ENCODE measurements at places on chromosomes 1 and 21.

DNA sequence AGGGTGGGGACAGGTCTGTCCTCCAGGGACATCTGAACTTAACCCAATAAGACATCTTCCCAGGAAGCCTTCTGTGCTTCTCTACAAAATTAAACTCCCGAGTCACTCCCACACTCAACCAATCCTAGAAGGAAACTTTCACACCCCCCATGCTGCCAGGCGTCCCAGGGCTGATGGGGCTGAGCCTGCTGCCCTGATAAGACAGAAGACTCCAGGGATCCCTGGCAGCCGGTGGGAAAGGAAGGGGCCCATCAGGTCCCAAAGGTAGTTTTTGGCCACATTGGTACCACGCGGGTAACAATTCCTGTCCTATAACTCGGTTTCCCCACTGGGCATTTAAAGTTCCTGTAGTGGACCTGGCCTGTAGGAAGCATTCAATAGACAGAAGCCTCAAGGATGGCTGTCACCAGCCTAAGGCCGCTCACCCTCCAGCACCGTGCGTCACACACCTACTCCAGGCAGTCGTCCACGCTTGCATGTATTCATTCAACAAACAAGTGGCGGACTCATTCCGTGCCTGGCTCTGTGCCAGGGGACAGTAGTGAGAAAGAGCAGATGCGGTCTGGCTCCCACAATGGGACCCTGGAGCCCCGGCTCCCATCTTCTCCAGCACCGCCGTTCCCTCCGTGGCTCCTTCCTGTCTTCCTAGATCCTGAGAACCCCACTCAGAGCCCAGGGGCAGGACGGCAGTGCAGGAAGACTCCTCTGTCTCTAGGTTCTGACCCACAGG is 465.2 kb downstream of the NPHP4 start:
- no peak for DNase-seq

DNA sequence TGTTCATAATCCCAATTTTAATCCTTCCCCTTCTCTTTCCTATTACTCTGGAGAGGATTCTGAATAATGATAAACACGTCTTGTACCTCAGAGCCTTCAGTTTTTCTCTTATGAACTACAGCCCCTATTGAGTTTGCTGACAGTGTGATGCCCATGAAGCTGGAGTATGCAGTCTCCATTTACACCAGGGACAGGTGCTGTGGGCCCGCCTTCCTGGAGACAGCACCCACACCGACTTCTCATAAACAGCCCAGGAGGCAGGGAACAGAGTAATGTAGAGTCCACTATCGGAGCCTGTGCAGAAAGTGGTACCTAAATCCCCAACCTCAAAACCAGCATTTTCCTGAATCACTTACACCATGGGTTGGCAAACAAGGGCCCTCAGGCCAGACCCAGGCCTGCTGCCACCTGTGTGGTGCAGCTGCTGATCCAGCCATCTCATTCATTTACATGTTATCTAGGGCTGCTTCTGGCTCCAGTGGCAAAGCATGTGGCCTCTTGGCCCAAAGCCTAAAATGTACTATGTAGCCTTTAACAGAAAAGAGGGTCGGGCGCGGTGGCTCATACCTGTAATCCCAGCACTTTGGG is 95.1 kb upstream of the KRTAP19-8 start:
- no peak for DNase-seq

DNA sequence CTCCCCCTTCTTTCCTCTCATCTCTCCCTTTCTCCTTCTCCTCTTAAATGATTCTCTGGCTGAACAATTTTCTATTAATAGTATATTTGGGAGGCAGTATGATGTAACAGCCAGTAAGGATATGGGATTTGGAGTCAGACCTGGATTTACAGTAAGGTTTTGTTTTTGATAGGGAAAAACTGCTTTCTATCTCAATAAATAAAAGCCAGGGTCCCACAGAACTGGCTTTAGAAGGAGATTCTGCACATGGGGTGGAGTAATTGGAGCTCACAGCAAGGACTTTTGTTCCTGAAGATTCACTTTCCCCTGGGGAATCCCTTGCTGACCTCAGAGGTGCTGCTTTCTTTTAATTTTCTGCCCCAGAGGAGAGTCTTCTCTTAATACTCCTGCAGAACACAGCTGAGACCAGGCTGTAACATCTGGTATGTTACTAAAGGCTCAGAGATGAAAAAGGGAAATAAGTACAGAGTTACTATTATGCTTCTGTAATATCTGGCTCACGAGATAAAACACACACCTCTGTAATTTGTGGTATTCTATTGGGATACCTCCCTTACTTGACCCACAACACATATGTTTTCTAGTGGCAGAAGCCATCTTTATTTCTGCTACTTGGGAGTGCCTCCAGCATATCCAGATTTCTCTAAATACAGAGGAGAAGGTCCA is 13.4 kb downstream of the EPB41 start:
- DNase-seq, result no peak

DNA sequence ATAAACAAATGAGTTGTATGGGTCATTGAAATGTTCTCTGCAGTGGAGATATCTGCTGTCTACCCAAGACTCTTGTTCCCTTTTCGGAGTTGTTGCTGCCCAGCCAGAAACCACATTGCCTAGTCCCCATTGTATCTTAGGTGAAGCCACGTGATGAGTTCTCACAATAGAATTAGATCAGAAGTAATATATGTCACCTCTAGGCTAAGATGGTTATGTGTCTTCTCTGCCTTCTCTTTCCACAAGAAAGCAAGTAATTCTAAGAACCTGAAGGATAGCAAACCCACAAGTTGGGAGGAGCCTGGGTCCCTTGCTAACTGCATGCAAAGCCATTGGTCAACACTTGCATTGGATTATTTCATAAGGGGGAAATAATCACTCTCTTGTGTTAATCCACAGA is 76.6 kb downstream of the ADCY10 start:
- DNase-seq, result no peak

DNA sequence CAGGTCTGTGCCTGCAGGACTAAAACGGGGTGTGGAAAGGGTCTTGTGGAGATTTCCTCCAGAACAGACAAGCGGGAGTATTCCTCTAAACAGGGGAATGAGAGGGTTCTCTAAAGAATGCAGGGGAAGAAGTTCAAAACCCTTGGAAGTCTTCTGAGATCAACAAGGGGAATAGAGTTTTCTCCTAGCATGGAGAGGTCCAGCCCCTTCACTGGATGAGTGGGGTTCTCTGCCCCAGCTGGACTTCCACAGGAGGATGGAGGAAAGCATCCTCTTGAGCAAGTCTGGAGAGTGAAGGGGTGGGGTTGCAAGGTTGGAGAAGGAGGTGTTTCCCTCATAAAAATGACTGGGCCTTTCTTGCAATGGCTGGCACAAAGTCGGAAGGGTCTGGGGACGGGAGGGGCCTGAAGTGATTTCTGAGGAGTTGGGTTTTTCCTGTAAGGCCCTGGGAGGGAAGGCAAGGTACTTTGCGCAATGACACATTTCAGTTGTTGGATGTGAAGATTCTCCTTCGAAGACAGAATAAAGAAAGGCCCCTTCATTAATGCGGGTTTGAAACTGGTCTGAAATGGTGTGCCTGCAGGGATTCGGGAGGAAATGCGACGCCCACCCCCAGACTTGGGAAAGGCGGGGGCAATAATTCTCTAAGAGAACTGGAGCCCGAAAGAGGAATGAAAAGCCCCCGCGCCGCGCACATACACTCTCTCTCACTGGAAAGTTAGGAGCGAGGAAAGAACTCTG is 884 bp downstream of the SPATA6 start:
- DNase-seq, result no peak

DNA sequence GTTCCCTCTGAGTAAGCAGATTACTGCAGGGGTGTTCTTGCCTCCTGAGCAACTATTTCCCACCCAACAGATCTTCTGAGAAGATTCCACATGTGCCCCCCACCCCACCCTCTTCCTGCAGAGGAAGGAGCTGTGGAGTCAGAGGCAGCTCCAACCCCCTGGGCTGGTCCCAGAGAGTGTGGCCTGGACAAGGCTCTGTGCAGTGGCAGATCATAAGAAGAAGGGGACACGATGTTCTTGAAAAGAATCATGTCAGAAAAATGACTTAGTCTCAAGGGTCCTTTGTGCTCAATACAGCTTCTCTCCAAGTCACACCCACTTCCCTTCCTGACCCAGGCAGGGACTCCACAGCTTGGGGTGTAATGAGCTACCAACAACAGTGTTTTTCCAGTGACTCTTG is 95.2 kb downstream of the SYF2 start:
- no peak for DNase-seq

- DNase-seq, result no peak
Measured at GRCh38 chr1:172172352-172172831, 248.1 kb upstream of the C1orf105 start.

DNA sequence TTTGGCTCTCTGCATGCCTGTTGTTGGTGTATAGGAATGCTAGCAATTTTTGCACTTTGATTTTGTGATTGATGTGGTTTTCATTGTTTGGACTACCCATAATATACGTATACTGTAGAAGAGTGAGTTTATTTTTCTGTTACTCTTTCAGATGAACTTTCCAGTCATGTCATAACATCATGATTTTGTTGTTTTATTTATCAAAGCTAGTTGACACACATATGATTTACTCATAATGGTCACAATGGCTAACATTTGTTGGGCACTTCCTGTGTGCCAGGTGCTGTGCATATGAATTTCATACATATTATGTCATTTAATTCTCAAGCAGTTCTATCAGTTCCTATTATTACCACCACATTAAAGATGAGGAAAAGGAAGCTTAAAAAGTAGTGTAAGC is 98.1 kb upstream of the GUCA2B start:
- no peak for DNase-seq

DNA sequence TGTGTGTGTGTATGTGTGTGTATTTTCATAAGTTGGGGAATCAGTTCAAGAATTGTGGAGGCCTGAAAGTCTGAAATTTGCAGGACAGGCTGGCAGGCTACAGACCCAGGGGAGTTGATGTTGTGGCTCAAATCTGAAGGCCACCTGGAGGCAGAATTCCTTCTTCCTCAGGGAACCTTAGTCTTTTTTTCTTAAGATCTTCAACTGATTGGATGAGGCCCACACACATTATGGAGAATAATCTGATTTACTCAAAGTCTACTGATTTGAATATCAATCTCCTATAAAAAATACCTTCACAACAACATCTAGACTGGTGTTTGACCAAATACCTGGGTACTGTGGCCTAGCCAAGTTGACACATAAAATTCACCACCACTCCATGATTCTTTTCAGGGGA is 61.8 kb downstream of the MT1HL1 start:
- DNase-seq, result no peak

DNA sequence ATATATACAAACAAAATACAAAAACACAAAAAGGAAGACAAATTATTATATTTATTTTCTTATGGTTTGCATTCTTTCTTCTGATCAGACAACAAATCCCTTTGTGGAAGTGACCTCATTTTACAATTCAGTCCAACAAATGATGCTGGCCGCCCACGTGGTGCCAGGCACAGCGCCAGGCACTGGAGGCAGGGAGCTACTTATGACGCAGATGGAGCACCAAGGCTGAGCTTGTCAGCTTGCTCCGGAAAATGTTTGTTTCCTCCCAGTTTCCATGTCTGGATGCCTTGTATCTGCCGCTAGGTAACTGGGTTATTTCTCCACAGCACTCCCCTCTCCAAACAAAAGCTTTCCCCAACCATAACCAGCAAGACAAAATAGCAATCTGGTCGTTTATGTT is 30.7 kb upstream of the CD34 start:
- no peak for DNase-seq

DNA sequence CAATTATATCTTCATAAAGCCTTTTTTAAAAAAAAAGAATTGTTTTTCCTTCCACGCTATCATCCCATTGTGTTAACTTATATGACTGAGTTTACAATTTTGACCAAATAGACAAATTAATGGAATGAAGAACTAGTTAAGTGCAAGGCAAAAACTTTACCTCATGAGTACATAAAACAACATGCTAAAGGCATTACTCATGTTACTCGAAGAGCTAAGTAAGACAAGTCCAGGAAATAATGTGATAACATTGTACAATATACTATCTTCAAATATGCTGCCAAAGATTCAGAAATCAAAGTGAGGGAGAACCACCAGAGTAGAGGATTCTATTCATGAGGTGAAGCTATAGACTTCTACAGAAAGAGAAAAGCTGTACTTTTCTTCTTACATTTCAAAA is 24.2 kb upstream of the DYNLT5 start:
- DNase-seq, result no peak

DNA sequence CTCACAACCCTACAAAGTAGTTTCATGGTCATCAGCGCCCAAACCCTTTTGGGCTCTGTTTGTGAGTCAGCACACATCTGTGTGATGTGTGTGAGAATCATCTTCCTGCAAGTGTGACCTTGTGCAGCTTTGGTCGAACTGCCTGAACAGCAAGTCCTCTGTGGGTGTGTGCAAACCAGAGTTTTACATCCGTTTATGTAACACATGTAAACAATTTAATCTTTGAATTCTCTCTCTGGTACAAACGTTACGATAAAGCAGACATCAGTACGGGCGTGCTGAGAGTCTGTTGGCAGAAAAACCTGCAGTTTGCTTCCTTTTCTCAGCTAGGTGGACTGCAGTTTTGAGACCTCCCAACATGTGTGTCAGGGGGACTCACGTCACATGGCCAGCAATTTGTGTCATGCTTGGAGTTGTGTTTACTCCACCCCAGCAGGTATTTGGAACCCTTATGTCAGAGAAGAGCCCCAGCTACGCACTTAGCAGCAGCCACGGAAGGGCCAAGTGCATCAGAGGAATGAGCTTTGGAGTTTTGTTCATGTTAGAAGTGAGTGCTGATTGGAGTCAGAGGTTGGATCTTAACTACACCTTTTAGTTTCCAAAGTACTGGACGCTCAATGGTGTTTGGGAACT is 230.8 kb downstream of the PAPPA2 start:
- DNase-seq, result no peak

GRCh38 chr1:77636864-77637263 is 45.6 kb downstream of the ZZZ3 start:
- no peak for DNase-seq

GRCh38 chr1:87743256-87743655 is 414.6 kb downstream of the LMO4 start:
- DNase-seq, result no peak

- no peak for DNase-seq
Measured at GRCh38 chr1:53148123-53148522, 5.7 kb upstream of the SLC1A7 start.

- no peak for DNase-seq
Measured at GRCh38 chr1:169338617-169339016, 29.0 kb downstream of the NME7 start.

DNA sequence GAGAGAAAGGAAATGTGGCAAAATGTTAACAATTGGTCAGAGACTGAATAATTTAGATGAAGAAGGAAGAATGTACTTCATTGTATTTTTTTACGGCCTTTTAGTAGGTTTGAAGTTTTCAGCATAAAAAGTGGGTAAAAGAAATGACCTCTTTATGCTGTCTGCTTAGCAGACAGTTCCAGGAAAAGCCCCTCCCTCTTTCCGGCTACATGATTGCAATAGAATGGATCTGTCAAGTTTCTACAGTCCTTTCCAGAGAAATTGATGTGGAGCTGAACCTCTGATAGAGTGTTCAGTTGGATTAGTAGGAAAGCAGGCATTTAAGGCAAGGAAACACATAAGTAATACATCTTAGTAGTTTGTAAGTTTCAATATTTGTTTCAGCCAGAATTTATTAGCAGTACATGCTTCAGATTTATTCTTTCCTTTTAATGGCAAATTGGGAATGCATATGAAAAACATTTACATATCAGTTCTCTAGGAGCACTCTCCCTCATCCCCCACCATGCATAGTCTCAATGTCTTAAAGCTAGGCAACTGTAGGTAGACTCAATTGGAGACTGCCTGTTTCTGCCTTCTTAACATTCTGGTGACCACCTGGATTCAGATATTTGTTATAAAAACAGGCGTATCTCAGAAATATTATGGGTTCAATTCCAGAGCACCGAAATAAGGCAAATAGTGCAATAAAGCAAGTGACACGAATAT is 36.4 kb downstream of the HS2ST1 start:
- no peak for DNase-seq
